Stimulated activated CD4-positive, alpha-beta T cell treated with anti-CD3 and anti-CD28 coated beads, Interleukin-1b, Interleukin-23, amount 100 ng/mL, for 24 hours (primary cell): ENCODE measurements at places on chromosomes 7 and 10.

- no peak for DNase-seq
Observed at GRCh38 chr7:48242846-48243245, 71.6 kb downstream of the ABCA13 start.

DNA sequence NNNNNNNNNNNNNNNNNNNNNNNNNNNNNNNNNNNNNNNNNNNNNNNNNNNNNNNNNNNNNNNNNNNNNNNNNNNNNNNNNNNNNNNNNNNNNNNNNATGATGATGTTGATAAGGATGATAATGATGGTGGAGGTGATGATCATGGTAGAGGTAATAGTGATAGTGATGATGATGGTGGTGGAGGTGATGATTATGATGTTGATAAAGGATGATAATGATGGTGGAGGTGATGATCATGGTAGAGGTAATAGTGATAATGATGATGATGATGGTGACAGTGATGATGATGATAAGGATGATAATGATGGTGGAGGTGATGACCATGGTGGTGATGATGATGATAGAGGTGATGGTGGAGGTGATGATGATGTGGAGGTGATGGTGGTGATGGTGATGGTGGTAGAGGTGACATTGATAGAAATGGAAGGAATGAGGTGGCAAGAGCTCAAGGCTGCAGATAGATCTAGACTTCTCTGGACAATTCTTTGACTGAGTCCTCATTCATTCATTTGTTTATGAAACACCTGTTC lies 47.8 kb downstream of the FAM20C start:
- no peak for DNase-seq

GRCh38 chr7:144069511-144069910 lies at the start of gene OR2A25:
Gene OR2A25, plus strand, starts transcription at chr7:144069811. Its CDS starts 4,409 bp downstream, at chr7:144074220.
- DNase-seq = no peak

DNA sequence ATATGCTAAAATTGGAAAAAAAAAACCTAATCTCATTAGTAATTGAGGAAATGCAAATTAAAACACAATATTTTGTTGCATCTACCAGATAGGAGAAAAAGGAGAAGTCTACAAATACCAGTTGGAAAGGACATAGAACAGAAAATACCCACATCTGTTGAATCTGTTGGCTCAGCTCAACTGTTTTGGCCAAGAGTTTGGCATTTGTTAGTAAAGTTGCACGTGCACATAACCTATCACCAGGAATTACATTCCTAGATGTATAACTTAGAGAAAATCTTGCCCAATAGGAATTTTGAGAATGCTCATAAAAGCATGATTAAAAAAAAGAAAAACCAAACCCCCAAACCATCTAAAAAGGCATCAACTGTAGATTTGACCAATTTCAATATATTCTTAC lies 282.1 kb upstream of the BMPER start:
- no peak for DNase-seq

- DNase-seq = no peak
Observed at GRCh38 chr7:151600331-151600730, 80.6 kb upstream of the RHEB start.

- DNase-seq = no peak
Observed at GRCh38 chr10:191703-192518, 56.7 kb downstream of the ZMYND11 start.

DNA sequence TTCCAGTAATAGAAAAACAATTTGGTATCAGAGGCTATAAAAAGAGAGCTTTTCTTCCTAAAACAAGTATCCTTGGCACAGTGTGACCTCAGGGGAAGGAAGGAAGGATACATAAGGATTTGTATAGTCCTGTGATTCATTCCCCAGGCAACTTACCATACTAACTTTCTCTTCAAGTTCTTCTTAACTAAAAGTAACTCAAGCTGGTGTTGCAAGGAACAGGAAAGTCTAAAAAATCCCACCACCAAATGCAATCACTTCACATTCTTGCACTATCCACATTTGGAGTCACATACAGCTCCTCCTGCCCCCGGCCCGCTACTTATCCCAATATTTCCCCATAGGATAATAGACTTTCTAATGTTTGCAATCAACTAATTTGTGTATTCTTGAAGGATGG lies 84.8 kb downstream of the PRKAG2 start:
- no peak for DNase-seq

DNA sequence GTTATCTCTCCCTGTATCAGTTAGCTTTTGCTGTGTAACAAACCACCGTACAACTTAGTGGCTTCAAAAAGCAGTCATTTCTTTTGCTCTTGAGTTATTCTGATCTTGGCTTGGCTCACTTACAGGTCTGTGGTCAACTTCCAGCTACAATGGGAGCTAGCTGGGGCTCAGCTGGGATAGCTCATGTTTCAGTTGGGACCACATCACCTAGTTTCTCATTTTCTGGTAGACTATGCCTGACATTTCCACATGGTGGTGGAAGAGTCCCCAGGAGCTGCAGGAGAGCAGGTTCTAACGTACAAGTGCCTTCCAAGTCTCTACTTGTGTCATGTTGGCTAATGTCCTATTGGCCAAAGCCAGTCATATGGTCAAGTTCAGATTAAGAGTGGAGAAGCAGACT lies 25.8 kb upstream of the PIP4K2A start:
- no peak for DNase-seq

DNA sequence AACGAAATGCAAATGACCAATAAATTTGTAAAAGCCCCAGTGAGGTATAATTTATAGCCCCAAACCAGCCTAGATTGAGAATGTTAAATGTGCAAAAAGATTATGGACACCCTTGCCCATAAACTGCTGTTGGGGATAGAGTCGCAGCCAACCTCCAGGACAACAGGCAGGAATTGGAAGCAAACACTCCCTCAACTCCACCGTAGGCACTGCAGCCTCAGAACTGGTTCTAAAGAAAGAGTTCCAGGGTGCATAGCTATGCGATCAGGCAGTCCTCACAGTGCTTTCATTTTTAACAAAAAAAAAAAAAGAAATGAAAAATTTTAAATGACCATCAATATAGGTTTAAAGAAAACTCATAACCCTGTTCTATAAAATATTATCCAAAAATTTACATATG lies 86.2 kb downstream of the CXCL12 start:
- no peak for DNase-seq

DNA sequence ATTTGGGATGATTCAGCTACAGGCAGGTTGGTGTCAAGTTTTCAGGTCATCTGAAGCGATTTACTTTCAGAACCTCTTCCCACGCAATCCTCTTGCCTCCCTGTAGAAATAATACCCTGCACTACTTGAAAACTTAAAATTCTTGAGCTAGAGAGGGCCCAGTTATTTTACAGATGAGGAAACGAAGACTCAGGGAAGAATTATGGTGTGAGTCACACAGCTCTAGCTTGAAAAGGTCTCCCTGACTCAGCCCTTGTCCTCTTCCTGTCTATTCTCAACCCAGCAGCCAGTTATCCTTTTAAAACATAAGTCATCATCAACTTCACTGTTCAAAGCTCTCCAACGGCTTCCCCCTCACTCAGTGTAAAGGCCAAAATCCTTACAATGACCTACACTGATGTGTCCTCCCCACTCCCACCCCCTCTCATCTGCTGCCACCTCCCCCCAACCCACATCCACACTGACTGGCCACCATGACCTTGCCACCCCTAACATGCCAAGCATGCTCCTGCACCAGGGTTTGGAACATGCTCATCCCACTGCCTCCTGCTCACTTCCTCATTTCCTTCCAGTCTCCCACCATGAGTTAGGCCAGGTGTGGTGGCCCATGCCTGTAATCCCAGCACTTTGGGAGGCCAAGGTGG lies 3.4 kb downstream of the DNMBP start:
- no peak for DNase-seq

GRCh38 chr7:105693576-105693975 lies 112.3 kb upstream of the EFCAB10 start:
- DNase-seq = no peak

DNA sequence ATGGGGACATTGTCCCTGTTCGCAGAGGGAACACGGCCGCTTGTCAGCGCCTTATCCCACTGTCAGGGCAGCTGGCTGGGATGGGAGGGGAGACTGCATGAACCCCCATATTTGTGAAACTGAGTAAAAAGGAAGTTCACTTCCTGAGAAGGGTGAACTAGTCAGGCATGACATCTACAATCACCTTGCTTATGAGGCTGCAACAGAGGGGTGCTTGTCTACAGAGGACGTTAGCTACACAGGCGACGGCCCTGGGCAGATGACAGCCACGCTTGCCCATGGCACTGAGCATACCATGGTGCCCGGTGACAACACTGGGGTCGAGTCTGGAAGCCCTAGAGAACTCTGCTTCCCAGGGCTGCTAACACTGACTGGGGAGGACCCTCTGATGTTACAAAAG lies 46.0 kb upstream of the KDM7A start:
- DNase-seq = no peak

- DNase-seq = no peak
Observed at GRCh38 chr7:1610678-1611302, 41.0 kb upstream of the PSMG3 start.

- no peak for DNase-seq
Observed at GRCh38 chr7:18538554-18539250, 43.2 kb downstream of the HDAC9 start.

- no peak for DNase-seq
Observed at GRCh38 chr10:13515467-13515866, 13.3 kb downstream of the BEND7 start.

- DNase-seq = no peak
Observed at GRCh38 chr7:66142996-66143395, 28.3 kb downstream of the CRCP start.

GRCh38 chr7:44067064-44067951 lies 1.9 kb upstream of the PGAM2 start:
- DNase-seq = no peak

DNA sequence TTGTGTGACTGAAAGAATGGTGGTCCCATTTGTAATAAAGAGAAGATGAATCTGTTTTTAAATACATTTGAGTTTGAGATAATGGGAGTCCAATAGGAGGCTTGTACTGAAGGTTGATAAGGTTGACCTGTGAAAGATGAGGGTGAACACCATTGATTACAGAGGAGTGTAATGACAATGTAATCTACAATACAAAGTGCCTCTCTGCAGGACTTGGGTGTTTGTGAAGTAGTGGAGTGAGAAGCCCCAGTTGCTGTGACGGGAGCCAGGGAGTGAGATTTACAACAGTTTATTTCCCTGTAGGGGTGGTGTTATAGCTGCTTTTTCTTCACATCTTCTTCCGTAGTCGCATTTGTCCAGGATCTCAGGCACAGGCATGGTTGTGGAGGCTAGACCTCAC lies 189.9 kb downstream of the EXOC4 start:
- no peak for DNase-seq

GRCh38 chr7:111290419-111290818 lies 199.5 kb downstream of the LRRN3 start:
- no peak for DNase-seq

- DNase-seq = no peak
Observed at GRCh38 chr7:98283127-98283886, 1.8 kb downstream of the BRI3 start.

DNA sequence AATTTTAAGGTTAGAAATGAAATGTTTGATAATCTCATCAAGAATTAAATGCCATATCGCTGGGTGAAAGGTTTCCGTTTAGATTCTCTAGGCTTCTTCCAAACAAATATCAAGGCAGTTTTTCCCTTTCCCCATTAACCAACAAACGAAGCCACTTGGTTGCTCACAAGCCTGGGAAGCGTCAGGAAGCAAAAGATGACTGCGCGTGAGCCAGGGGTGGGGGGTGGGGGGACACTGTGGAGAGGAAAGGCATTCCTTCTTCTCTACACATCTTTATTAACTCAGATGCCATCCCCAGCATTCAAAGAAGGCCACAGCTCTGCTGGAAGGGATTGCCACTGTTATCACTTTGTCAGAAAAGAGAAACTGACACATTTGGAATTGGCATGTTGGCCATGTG lies 207.1 kb downstream of the TRIL start:
- DNase-seq = no peak

GRCh38 chr10:10714327-10714726 lies 303.3 kb upstream of the CELF2 start:
- no peak for DNase-seq

DNA sequence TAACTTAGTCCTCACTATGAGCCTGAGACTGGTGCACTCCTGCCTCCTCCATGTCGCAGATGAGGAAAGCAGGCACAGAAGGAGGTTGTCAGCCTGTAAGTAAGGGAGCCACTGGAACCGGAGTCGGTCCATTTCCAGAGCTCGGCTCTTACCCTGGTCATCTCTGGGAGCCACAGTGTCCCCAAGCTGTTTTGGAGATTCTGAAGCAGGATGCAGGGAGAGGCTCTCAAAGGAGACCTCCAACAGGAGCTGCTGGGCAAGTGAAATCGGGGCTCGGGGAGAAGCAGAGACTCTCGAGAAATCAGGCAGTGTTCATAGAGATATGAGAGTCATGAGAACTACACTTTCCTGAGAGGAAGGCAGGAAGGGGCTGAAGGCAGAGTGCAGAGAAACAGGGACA lies 39.0 kb downstream of the VSTM4 start:
- no peak for DNase-seq

DNA sequence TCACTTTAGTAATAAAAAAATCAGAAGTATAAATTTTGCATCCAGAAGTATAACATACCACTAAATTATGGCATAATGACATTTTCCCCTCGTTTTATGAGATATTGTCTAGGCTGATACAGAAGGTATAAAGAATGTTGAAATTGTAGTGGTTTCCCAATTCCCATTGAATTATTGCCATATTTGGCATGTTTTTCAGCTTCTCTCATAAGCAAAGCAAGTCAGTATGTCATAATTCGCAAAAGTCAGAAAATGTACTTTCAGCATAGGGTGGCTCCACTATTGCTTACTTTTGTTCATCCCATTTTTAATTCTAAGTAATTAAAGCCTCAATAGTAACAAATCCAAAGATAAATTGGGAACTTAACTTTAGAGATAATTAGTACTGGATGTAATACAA lies 19.7 kb upstream of the PTPRZ1 start:
- no peak for DNase-seq

DNA sequence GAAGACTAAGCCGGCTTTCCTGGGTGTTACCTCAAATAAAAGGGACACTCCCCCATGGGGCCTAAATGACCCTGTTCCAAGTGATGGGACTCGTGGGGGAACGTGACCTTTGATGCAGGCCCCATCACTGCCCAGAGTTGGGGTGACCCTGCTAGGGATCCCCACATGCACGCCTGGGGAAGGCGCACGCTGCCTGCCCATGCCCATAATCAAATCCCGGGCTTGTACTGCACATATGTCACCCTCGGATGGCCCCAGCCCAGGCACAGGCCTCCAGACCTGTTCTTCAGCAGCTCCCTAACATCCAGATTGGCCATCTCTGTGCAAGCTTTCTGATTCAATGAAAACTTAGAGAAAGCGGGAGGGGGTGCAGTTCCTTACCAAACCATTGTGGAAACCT lies 14.7 kb downstream of the EBF3 start:
- DNase-seq = no peak

DNA sequence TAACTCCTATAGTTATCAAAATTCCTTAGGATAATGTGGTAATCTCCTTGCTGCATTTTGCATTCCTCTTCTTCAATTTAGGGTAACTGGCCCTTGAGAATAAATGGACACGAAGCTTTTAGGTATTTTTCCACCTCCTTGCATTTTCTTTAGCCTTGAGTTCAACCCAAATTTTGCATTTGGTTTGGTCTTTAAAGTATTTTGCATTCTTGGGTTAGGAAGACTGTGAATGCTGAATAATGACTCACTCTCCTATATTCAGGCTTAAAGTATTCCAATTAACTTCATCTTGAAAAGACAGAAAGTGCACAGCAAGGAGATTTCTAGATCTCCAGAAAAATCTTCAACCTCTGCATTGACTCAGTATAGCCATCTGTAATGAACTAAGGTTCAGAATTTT lies 47.3 kb downstream of the TFPI2 start:
- no peak for DNase-seq
